ENCODE measurements at places on chromosomes 16 and 17.

- DNase-seq, result no peak
Observed at GRCh38 chr17:57213180-57213825, 43.0 kb upstream of the MSI2 start.

GRCh38 chr16:73408311-73408710 is 360.4 kb upstream of the ZFHX3 start:
- no peak for DNase-seq

- no peak for DNase-seq
Observed at GRCh38 chr17:74235040-74235581, 21.7 kb downstream of the TTYH2 start.

DNA sequence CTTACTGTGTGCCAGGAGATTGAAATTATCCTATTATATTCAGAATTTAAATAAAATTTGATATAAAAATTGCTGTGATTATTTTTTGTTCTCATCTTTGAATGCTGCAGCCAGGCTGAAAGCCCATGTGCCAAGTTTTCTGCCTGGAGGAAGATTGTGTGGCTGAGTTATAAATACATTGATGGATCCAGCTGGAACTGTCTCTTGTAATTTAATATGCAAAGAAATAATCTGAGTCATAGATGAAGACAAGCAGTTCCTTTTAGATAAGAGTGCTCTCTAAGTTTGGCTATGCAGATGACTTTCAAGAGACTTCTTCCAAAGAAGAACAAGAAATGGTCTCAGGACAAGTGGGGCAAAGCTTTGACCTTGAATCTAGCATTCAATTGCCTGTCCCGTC is 871.0 kb downstream of the CDH11 start:
- no peak for DNase-seq

DNA sequence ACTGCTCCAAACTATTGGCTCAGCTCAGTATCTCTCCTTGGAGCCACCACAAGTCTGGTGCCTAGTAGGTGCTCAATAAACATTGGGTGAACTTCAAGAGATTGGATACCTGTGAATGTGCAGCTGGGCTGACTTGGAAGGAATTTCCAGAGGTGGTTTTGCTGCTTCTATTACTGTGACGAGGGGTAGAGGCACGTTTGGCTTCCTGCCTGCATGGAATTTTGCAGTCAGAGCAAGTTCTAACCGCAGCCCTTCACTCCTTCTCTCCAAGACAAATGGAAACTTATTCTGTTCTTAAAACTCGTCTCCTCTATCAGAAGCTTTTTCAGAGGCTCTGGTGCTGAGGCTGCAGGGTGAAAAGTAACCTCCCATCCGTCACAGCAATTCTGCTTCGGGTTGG is 342.5 kb downstream of the CPPED1 start:
- no peak for DNase-seq

DNA sequence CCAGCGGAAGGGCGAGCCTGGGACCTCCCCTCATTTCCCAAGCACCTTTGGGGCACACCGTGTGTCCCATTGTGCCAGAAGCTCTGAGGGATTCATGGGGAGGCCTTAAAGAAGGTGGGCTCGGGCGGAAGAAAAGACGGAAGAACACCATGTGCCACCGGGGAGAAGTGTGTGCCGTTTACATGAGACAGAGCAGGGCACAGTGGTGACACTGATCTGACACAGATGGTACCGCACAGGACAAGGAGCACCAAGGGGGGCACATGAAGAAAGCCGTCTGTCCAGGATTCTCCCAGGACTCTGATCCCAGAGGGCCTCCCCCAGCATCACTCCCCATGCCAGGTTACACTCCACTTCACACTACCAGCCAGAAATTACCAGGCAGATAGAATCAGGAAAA is 128.7 kb upstream of the CHMP6 start:
- DNase-seq, result no peak

- no peak for DNase-seq
Observed at GRCh38 chr17:81635431-81635830, 1.5 kb downstream of the NPLOC4 start.

GRCh38 chr16:30491744-30492308 is 19.3 kb downstream of the ITGAL start:
- DNase-seq, result peak; percentile 68

- no peak for DNase-seq
Observed at GRCh38 chr17:79085154-79085920, 10.7 kb downstream of the ENGASE start.

GRCh38 chr16:86292171-86292775 is 218.1 kb upstream of the FOXF1 start:
- no peak for DNase-seq

- DNase-seq, result no peak
Observed at GRCh38 chr16:24896439-24896838, 50.7 kb downstream of the SLC5A11 start.

- peak; percentile 80 for DNase-seq
Observed at GRCh38 chr16:50666658-50667496, 14.2 kb downstream of the SNX20 start.

DNA sequence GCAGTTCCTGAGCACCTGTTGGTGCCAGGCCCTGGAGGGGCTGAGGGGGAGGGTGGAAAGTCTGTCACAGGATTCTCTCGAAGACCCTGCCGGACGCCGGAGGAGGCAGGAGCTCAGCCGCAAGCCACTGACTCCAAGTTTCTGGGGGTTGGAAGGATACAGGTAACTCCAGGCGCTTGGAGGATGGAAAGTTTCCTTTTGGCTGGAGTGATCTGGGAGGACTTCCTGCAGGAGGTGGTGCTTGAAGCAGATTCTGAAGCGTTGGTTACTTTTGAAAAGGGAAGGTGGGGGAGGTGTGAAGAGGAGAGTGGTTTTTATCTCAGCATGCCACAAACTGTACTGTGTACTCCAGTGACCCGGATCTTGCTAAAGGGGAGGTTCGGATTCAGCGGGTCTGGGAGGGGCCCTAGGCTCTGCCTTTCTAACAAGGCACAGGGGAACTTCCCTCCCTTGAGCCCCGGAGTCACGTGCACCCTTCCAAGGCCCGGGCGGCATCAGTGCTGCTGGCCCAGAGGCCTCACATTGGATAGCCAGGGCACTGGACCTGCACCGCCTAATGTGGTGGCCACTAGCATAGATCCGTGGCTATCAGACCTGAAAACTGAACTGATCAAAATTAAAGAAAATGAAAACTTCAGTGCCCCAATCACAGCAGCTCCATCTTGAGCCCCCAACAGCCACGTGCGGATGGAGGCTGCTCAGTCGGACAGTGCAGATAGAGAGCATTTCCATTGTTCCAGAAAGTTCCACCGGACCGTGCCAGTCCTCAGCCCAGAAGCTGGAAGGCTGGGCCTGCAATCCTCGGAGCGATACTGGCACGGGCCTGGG is 42.2 kb upstream of the GSE1 start:
- no peak for DNase-seq

DNA sequence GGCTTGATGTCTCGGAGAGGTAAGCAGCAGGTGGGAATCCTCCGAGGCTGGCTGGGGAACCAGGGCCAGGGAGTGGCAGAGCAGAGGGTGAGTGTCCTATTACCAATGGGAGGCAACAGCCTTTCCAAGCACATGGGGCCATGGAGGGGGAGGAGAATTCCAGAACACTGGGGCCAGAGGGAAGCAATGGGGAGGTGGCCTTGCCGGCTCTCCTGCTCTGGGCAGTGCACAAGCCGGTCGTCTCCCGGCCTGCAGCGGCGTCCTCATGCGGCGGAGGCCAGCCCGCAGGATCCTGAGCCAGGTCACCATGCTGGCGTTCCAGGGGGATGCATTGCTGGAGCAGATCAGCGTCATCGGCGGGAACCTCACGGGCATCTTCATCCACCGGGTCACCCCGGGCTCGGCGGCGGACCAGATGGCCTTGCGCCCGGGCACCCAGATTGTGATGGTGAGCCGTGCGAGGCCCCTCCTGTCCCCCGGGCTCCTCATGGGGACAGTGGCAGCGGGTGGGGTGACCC is 21.9 kb downstream of the SGSH start:
- no peak for DNase-seq

GRCh38 chr17:6870841-6871240 is 39.3 kb upstream of the TEKT1 start:
- DNase-seq, result no peak

DNA sequence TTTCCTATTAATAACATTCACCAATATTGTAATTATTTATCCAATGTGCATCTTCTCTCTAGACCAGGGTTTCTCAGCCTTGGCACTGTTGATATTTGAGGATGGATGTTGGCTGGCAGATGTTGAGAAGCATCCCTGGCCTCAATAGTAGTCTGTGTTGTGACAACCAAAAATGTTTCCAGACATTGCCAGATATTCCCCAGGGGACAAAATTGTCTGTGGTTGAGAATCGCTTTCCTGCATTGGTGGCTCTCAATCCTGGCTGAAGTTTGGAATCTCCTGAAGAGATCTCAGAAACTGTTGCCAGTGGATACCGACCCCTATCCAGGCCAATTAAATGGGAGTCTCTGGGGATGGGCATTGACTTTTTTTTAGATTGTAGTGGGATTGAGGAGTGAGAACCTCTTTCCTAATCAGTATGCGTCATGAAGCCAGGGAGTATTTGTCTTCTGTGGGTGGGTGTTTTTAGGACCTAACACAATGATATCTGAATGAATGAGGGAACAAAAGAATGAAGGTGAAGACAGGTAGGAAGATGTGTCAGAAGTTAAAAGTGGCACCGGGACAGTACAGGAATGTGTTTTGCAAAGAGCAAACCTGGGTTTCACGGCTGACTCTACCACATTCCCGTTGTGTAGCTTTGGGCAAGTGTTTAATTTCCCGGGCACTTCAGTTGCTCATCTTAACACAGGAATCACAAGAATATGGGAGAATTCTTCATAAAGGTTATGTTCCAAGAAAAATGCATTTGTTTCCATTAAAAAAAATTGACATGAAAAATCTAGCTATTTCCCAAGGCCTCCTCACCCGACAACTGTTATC is 24.3 kb downstream of the HSD17B2 start:
- no peak for DNase-seq

- peak; percentile 94 for DNase-seq
Observed at GRCh38 chr17:82297280-82297713, 20.1 kb downstream of the CD7 start.

- no peak for DNase-seq
Observed at GRCh38 chr17:47990962-47991731, 20.2 kb downstream of the CDK5RAP3 start.

DNA sequence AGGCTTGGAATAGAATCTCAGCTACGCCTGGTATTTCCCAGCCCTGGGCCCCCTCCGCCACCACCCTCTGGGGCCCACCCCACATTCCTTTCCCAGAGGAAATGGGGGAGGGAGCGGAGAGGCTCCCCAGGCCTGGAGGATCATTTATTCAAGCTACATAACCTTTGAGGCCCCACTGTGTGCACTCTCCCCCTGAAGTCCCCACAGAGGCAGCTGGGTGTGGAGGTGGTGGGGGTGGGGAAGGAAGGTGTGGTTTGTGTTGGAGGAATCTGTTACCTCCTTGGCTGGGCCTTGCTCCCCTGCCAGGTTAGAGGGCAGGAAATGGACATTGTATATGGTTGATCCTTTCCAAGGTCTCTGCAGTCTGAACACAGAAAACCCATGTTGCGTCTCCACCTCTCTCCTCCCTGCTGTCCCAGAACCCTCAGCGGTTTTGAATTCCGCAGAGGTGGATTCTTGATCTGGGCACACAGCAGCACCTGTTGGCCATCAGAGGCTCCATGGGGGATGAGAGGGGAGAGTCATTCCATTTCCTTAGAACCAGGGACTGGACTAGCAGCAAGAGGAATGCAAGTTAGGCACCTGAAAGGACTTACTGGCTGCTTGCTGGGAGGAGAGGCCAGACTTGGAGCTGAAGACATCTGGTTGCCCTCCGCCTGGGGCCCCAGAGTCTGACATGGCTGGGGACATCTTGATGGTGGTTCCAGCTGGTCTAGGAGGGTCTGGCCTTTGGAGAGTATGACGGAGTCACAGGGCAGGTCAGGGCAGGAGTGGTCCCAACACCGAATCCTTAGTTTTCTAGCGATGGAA is 23.0 kb downstream of the ARHGAP23 start:
- DNase-seq, result no peak

GRCh38 chr17:17934806-17935205 is 37.4 kb downstream of the TOM1L2 start:
- no peak for DNase-seq

GRCh38 chr17:21035406-21035805 is 7.4 kb downstream of the USP22 start:
- DNase-seq, result no peak

GRCh38 chr17:10339051-10339450 is 33.8 kb downstream of the MYH13 start:
- DNase-seq, result no peak

DNA sequence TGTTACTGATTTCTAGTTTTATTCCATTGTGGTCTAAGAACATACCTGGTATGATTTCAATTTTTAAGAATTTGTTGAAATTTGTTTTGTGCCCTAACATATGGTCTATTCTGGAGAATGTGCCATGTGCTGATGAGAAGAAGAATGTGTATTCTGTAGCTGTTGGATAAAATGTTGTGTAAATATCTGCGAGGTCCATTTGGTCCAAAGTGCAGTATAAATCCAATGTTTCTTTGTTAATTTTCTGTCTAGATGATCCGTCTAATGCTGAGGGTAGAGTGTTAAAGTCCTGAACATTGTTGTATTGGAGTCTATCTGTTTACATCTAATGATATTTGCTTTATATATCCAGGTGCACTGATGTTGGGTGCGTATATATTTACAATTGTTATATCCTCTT is 9.9 kb downstream of the ACSM3 start:
- DNase-seq, result no peak

- DNase-seq, result no peak
Observed at GRCh38 chr17:82001571-82002056, 21.1 kb downstream of the CENPX start.

DNA sequence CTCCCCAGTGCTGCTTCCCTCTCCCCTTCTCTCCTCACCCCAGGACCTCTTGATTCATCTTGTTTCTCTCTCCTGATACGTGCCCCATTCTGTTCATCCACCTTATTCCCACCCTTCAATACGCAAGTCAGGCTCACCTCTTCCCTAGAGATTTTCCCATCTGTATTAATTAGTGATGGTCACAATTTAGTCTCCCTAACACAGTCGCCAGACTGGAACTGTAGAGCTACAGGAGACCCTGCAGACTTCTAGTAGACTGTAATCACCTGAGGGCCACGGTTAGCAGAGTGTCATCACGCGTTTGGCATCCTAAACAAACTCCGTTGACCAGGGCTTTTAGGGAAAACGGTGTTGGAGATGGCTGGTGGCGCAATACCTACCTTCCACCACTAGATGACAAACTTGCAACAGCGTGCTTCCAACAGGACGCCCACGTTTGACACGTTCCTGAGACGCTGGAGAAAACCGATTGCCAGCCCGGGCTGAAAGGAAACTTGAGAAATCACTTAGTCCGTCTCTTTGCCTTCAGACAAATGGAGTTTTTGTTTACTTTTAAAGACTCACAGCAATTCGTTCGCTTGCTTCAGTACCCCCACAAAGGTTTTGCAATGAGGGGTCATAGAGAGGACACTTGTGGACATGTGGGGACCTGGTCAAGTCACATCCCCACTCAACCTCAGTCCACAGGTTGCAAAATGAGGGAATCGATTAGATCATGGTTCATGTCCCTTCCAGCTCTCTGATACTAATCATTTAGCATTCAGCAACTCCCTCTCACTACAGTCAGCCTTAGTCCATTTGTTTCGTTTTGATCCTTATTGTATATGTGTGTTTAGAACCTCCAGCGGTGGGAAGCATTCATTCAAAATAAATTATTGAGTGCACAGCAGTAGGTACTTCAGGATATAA is 20.6 kb downstream of the MYL4 start:
- DNase-seq, result peak; percentile 88

- no peak for DNase-seq
Observed at GRCh38 chr16:67179421-67180080, 4.2 kb downstream of the MATCAP1 start.

Data from activated effector memory CD4-positive, alpha-beta T cell treated with anti-CD3 and anti-CD28 coated beads, Interleukin-2, amount 50 U/mL, for 16 hours (primary cell).